ENCODE measurements at places on chromosomes 3 and 15.

GRCh38 chr3:137385922-137386321, 378.2 kb upstream of the SOX14 start:
- ATAC-seq, result no peak

DNA sequence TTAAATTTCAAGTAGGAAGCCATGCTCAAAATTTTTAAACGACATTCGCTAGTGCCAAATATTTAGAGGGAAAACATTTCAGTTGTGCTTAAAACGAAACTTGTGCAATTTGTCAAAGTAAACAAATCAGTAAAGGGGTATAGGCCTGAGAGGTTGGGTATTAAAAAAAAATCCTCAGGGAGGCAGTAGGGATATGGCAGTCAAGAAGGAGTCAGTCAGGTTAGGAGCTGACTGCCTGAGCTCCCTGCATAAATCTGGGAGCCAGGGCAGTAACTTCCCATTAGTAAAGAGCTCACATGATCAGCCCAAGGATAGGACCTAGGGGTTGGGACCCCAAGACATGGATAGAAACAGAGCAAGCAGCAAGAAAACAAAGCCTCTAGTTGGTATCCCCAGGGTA, 120.7 kb upstream of the STAC start:
- ATAC-seq, result no peak

DNA sequence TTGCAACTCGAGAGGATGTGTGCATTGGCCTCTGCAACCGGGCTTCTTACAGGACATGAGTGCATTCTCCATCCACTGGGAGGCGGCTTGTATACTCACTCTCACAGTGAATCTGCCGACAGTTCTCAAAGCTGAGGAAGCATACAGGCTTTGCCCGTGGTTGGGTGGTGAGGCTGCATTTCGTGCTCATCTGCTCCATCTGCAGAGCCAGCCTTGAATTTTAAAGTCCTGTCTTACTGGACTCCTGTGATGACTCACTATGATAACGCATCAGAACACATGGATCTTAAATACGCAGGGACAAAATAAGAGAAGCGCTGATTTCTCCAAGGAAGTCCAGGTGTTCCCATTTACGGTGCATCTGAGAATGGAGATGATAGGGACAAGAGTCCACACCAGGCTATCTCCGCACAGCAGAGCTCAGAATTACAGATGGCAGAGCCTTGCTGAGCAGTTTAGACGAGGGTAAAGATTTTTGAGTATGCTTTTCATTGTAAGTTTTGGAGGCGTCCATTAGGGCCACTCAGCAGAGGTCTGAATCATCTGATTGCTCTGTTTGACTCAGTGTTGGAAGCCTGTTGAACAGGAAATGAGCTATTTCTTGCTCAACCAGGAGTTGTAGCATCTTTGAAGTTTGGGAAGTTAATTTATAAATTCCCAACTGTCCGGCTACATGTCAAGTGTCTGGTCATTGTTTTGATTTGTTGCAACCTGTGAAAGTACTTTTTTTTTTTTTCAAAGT, 87.1 kb downstream of the GABRG3 start:
- no peak for ATAC-seq

DNA sequence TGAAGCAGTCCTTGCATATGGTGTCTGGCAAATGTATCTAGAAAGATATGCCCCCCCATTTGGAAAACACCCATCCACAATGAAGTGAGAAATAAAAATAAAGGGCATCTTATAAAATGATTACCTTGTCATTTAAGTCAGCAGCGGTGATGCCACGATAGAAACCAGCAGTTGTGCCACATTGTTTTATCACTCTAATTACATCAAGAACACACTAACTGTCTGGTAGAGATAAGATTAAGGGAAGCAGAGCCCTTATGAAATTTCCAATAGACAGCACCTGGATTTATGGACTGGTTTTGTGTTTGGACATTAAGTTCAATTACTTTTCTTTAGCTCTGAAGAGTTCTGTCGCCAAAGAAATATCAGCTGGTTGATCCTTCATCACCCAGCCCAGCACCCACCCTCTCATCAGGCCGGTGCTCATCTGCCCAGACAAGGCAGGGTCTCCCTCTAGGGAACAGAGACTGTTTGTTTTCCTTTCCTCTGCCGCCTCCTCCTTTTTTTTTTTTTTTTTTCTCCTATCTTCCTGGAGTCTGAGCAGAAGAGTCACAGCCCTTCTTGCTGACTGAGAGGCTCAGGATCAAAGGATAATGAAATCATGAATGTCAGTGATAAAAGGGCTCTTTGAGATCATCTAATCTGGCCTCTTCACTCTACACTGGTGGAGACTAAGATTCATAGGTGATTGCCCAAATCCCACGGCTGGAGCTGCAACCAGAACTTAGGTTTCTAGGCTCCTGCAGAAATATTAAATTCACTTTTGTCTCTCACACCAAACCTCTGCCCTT, 464.1 kb downstream of the NTRK3 start:
- no peak for ATAC-seq

GRCh38 chr3:188925376-188925775, 246.4 kb upstream of the TPRG1 start:
- ATAC-seq, result no peak

- no peak for ATAC-seq
These were observed 96.1 kb downstream of the SV2B start for GRCh38 chr15:91196127-91196526.

GRCh38 chr3:190169243-190169642, 48.5 kb upstream of the P3H2 start:
- no peak for ATAC-seq

DNA sequence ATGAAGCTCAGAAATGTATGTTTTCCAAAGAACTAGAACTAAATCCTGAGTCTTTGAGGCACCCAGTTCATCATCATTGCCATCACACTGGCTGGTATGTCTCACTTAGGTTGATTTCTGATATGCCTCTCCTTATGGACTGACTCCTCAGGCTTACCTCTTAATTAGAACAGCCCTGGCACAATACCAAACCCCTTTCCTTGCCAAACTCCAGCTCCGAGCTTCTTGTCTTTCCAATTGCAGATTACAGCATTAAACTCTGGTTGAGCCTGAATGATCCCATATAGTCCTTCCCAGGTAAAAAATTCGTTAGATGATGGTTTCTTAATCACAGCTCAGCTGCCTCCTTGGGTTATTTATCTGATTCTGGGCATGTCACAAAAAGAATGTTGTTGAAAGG, 66.3 kb downstream of the RTP4 start:
- ATAC-seq, result no peak

DNA sequence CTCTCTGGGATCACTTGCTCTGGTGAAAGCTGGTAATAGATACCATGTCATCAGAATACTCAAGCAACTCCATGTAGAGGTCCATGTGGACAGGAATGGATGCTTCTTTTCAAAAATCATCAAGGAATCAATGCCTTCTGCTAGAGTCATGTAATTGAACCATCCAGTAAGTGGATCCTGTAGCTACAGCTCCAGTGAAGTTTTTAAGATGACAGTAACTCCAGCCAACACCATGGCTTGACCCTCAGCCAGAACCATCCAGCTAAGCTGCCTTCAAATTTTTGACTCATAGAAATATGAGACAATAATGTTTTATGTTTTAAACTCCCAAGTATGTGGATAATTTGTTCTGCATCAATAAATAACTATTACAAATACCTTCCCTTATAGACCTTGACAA, 923.7 kb downstream of the EPHA3 start:
- no peak for ATAC-seq

DNA sequence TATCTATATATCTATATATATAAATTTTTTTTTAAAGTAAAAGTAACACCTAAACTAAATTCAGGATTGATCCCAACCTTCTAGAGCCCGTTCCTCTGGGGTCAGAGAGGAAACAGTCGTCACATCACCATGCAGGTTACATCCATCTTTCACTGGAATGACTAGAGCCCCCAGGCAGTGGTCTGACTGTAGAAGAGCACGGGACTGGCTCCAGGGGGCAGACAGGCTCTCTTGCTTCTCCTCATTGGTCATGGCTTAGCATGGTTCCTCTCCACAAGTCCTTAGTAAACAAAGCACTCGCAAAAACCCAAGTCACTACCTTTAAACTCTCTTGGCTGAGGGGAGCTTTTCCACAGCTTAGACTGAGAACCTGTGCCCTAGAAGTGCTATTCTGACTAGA, 110.5 kb downstream of the NR2F2 start:
- ATAC-seq, result no peak

DNA sequence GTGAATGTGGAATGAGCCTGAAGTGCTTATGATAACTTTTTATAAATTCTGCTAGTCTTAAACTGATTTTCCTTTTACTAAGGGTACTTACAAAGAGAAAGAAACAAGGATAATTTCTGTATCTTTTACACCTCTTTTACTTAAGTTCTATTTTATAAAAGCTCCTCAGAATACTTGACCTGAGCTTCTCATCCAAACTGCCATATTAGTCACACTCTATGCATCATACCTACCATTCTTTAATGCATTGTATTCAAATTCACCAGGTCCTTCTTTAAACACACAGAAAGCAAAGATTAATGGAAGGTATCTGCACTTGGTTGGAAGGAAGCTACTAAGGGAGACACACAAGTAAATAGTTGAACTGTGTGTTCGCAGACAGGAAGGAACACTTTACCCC, 1.6 kb upstream of the TOPAZ1 start:
- no peak for ATAC-seq

GRCh38 chr3:14235003-14235911, 56.6 kb downstream of the LSM3 start:
- ATAC-seq, result no peak

DNA sequence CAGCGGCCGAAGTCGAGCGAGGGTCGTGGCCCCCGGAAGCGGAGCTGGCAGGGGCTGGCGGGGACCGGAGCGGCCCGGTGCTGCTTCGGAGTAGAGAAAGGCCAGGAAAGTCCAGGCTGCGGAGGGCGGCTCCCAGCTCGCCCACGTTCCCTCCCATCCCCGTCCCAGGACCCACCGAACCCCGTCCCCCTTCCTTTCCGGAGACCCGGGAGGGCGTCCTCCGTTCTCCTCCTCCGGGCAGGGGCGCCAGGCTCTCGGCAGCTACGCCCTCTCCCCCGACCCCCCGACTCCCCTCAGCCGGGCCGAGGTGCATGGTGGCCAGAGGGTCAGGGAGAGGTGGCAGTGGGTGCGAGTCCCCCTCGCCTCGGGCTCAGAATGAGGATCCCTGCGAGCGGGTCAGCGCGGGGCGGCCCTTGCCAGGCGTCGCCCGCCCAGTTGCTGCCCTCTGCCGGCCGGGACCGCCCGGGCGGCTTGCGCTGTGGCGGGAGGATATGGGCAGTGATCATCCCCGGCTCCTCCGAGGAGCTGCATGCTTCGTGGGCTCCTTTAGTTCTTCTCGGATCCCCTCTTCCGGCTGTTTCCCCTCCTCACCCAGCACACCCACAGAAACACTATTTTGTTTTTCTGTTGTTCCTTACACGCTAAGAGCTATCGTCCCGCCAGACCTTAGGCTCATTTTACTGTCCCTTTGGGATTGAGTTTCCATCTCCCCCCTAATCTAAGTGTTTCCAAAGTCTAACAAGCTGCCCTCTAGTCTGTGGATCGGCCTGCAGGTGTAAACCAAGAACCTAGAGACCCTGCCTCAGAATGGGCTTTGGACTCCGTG, 744 bp upstream of the ALDH1A2 start:
- peak; percentile 73 for ATAC-seq

DNA sequence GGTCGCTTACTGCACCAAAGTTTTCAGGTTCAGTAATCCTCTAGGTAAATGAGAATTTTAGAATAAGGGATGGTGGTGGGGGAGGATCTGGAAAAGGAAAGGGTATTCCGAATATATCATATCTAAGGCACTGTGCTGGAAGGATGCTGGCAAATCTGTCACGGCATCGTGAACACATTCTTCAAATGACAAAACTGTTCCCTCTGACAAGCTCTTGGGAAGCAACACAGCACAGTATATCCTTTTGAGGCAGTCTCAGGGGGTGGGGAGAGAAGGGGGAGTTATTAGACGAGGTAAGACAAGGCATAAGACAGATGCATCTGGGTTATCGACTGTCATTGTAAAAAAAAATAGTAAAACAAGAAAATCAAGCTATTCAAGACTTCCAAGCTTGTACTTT, 289.6 kb upstream of the LRRN1 start:
- no peak for ATAC-seq

DNA sequence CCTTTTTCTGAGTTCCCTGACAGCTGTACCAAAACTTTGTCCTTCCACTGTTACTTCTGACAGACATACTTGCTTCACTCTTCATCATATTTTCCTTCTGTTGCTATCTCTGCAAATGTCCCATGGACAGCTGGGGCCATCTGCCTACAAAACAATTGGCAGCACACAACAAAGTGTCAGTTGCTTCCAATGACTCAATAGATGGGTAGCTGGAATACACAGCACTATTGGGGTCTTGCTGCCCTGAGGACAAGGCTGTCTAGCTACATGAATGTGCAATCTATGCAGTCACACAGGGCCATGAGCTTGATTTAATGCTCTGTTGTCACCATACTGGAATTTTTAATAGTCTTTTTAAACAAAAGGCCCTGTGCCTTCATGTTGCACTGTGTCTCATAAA, 192.8 kb downstream of the DTWD1 start:
- no peak for ATAC-seq

DNA sequence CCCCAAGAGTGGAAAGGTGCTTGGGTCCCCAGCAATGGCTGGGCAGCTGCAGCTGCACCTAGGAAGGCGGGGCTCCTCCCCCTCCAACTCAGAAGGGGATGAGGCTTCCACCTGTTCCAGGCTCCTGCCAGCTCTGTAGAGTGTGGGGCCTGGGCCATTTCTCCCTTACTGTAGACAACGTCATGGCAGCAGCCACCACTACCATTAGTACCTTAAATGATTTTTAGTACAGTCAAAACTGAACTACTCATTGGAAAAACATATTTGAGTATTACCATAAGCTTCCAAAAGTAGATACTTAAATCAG, 1274.2 kb upstream of the GBE1 start:
- no peak for ATAC-seq

GRCh38 chr3:53485675-53486403, 8.6 kb upstream of the CACNA1D start:
- ATAC-seq, result no peak

GRCh38 chr3:21697707-21698106, 53.3 kb downstream of the ZNF385D start:
- ATAC-seq, result no peak

DNA sequence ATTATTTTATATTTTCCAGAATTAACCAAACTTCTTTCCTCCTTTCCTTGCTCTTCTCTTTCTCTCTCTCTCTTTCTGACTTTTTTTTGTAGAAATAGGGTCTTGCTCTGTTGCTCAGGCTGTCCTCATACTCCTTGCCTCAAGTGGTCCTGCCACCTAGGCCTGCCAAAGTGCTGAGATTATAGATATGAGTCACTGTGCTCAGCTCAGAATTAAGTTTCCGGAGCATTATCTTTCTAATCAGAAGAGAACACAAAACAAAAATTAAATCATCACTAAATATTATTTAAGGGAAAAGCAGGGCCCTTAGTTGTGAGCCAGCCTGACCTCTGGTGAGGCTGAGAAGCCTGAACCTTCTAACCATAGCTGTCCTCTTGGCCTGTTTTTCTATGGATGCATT, 168.2 kb downstream of the SOX2 start:
- ATAC-seq, result no peak

GRCh38 chr15:74776821-74777768, 4.8 kb upstream of the CSK start:
- ATAC-seq, result peak; percentile 27

DNA sequence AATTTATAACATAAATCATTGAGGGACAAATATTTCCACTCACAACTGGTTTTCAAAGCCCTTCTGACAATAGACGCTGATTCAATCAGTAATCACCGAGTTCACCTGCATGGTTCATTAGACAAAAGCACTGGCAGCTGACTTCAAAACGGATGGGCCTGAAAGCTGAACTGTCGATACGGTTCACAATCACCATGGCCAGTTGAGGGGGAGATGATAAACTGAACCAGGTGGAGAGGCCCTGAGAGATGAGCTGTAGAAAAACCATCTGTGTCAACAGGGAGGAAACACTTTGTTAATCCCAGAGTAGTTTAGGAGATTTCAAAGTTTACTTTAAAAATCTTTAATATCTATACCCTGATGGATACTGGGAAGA, 75.0 kb downstream of the PEX5L start:
- ATAC-seq, result no peak

All from activated CD4-positive, CD25-positive, alpha-beta regulatory T cell treated with anti-CD3 and anti-CD28 coated beads, Interleukin-2, amount 50 U/mL, for 24 hours (primary cell).